ENCODE measurements at places on chromosomes 7 and 10.

- DNase-seq, result no peak
Observed at GRCh38 chr7:35253460-35253709, 515 bp downstream of the TBX20 start.

DNA sequence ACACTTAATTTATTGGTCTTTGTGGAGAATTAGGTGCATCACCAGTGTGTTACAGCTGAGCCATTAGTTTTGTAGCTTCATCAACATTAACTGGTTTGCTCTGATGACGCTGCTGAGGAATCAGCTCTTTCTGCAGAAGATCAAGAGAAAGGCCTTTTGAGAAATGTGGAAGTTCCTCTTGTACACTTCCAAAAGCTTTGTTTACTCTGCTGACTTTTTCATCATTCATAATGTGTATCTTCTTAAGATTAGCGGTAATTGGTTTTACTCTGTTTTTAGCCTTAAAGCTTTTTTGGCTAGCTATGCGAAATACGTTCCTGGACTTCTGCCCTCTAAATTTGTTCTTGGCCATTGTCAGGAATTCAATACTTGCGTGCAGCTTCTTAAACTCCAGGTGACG lies 8.2 kb upstream of the PHYH start:
- DNase-seq, result no peak

DNA sequence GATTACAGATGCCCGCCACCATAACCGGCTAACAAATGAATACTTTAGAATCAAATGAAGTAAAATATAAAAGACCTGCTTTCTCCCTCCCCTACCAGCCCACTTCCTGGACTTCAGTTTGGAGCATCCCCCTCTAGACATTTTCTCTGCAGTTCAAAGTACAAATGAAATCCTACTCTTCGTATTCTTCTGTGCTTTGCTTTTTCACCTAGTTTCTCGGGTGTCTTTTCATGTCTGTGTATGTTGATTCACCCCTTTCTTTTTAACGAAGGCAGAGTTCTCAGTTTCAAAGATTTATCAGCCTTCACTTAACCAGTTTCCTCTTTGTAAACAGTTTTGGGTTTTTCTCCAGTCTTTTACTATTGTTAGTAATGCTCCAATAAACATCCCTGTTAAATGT lies 145.9 kb upstream of the STK17A start:
- DNase-seq, result no peak

- DNase-seq, result no peak
Observed at GRCh38 chr7:90938371-90938770, 325.9 kb upstream of the FZD1 start.

DNA sequence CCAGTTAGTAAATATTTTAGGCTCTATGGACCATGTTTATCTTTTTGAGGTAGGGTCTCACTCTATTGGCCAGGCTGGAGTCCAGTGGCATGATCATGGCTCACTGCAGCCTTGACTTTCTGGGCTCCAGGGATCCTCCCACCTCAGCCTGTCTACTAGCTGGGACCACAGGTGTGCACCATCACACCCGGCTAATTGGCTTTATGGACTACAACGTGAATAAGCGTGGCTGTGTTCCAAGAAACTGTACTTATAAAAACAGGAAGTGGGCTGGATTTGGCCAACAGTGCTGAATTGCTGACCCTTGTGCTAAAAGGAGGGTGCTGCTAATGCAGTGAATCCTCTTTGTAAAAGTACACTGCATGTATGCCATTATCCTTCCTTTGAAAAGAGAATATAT lies 111.7 kb upstream of the CDK13 start:
- no peak for DNase-seq

DNA sequence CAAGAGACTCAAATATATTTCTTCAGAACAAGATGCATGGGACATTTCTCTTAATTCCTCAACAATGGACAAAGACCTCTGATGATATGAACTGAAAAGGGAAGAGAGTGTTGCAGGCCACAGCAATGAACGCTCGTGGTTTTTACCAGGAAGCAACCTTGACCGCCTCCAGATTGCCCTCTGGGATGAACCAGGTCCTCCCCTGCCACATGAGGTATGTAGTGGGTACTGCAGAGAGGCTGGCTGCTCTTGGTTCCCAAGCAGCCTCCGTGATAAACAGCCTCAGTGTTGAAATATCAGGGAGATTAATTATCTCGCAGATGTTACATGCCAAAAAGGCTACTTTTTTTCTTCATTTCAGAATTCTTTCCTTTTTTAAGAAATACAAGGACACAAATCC lies 338.8 kb downstream of the ELMO1 start:
- no peak for DNase-seq

GRCh38 chr7:150901160-150902035 lies 49.1 kb downstream of the AOC1 start:
- no peak for DNase-seq

- no peak for DNase-seq
Observed at GRCh38 chr10:77712207-77712606, 74.6 kb upstream of the KCNMA1 start.

DNA sequence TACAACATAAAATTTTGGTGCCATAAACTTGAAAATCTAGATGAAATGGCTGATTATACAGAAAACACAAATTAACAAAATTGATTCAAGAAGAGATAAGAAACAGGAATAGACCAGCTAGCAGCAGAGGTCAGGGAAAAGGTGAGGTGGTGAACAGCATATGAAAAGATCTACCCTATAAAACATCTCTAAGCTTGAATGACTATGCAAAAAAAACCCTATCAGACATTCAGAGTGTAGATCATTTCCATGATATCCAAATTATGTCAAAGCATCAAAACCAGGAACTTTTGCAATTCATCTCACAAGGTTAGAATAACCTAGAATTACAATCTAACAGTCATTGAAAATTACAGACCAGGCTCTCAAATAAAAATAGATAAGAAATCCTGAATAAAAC lies 14.6 kb upstream of the BPGM start:
- DNase-seq, result no peak

DNA sequence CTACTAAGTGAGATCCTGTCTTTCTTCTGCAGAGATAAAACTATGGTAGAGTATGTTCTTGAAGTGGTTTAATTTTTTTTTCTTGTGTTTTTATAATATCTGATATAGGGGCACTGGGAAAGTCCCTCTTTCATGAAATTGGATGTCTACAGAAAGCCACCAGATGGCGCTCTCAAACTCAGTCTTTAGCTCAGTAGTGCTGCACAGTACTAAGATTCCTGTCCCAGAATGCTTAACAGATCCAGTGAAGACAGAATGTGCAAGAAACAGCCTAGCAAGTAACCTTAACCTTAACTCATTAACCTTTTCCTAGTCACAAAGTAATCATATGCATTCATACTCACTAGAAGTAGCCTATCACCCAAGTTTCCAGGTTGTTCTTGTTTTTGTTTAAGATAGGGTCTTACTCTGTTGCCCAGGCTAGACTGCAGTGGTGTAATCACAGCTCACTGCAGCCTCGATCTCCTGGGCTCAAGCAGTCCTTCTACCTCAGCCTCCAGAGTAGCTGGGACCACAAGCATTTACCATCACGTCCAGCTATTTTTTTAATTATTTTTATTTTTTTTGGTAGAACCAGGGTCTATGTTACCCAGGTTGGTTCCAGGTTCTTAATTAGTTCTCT lies 56.7 kb downstream of the IDE start:
- DNase-seq, result peak; percentile 53

- no peak for DNase-seq
Observed at GRCh38 chr10:101903827-101904550, 60.4 kb upstream of the KCNIP2 start.

DNA sequence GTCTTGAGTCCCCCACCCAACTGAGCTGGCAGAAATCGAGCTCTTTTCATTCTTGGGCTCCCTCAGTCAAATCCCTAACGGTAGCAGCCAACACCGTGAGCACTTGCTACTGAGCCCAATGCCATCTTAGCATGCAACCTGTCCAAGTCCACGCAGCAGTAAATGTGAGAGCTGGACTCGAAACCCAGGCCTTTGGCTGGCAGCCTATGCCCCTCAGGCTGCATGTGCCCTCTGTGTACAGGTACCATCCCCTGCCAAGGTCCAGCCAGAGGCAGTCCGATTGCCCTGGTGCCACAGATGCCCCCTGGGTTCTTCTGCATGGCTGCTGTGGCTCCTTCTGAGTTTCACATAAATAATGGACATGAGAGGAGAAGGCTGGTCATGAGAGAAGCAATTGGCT lies 1.2 kb upstream of the TMEM273 start:
- DNase-seq, result no peak

DNA sequence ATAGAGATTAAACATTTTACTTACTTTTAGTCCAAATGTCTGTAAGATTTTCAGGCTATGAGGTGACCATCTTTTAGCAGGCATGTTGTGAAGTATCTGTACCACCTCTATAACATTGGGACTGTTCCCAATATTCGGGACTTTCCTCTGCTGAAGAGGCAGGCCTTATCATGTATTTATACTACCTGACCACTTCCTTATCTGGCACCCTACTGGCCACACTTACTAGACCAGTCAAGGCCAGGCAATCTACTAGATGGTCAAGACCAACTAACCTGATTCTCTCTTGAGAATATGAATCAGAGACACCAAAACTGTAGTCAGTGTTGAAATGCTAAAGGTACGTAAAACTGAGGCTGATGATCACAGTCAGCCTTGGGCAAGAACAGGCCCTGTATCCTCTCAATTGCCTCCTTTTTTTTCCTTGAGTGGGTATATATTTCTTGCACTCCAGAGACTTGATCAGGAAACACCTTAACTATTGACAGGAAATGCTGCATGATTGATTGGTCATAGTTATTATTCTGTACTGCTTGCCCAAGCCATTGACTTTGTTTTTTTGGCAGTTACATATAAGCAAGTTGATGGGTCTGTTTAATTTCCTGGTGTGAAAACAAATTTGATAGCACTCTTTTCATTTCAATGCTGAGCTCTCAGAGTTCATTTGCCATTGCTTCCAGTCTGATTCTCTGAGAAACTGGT lies 5.2 kb upstream of the PRKAR2B start:
- no peak for DNase-seq

- DNase-seq, result no peak
Observed at GRCh38 chr7:100127866-100128636, 1.3 kb downstream of the MBLAC1 start.

- no peak for DNase-seq
Observed at GRCh38 chr7:2518737-2519118, 846 bp upstream of the LFNG start.

DNA sequence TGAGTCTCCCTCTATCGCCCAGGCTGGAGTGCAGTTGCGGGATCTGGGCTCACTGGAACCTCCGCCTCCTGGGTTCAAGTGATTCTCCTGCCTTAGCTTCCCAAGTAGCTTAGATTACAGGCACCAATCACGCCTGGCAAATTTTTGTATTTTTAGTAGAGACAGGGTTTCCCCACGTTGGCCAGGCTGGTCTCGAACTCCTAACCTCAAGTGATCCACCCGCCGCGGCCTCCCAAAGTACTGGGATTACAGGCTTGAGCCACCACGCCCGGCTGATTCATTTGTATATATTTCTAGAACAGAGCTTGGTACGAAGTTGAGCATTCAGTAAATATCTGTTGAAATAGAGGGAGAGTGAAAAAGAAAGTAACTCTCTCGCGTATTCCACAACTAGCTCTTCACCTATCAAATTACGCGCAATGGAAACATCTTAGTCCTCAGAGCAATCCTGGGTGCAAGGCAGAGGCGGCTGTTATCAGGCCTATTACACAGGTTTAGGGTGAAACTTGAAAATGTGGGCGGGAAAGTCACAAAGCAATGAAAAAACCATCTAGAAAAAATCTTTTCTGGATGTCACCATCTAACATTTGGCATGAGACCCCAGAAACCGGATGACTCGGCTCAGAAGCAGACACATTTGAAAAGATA lies 707 bp upstream of the GHITM start:
- no peak for DNase-seq

DNA sequence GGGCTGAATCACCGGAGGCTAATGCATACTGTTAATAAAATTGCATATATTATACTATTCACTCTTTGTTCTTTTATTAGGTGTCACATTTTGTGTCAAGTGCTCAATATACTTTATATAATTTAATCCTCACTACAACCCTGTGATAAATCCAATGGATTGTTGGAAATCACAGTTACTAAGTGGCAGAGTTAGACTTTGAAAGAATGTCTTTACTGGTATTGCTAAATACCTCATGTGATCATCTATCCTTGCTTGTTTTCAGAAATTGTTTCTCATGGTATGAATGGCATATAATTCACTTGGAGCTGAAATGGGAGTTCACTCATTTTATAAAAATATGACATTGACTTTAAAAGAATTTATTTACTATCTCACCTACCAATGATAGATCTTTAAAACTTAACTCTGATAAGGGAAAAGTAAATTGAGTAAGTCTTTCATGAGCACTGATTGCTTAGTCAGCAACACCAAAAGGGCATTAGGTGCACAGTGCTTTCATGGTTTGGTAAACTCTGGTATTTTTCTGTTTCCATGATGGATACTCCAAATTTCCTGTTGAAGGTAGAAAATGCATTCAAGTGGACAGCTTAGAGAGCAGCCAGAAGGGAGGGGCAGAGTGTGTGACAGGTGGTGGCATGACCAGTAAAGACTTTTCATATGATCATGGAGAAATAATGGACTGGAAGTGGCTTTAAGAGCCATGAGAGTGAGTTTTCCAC lies 22.6 kb downstream of the ENKUR start:
- DNase-seq, result no peak

DNA sequence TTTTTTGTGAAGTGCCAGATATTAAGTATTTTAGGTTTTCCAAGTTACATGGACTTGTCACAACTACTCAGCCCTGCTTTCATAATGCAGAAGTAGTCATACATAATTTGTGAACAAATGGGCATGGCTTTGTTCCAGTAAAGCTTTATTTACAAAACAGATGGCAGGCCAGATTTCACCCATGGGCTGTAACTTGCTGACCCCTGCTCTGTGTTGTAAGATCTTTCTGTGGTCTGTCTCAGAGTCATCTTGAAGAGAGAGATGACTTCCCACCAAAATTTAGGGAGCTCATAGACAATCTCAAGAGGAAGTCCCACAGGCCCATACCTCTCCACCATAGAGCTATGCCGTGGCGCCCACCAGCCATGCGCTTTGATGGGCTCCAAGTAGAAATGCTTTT lies 616.1 kb downstream of the LRMDA start:
- DNase-seq, result no peak

DNA sequence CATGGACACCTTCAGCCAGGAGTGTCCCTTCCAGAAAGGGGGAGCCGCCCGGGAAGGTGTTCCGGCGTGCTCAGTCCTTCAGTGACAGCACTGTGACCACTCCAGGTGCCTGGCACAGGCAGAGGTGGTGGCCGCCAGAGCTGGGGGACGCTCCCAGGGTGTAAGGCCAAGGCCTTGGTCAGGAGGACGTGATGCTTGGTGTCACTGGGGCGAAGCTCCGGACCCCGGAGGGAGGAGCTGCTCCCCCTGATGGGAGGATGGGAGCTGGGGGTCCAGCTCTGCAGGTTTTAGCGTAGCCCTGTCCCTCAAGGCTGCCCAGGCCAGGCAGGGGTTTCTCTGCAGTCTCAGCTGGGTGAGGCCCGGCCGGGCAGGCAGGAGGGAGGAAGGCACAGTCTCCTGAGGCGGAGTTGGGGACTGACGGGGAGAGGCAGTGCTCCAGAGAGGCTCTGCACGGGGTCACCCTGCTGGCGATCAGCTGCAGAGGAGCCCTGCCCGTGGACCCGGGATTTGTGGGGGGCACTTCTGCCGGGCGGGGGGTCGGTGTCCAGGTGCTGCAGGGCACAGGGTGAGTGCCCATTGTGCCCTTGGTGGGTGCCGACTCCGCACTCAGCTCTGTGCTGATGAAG lies 56.5 kb upstream of the DNAJB6 start:
- DNase-seq, result no peak

GRCh38 chr7:64888561-64888900 lies 14.5 kb upstream of the ZNF273 start:
- DNase-seq, result no peak
